Thoracic aorta (tissue), 2 donors: ENCODE measurements at places on chromosomes 1 and 21. TPM values are rescaled to one million over a fixed set of nuclear protein-coding genes. Genes with fewer than 3 reads are reported as not detected.

The ID3 gene
- total RNA-seq, result 692 TPM

DNA sequence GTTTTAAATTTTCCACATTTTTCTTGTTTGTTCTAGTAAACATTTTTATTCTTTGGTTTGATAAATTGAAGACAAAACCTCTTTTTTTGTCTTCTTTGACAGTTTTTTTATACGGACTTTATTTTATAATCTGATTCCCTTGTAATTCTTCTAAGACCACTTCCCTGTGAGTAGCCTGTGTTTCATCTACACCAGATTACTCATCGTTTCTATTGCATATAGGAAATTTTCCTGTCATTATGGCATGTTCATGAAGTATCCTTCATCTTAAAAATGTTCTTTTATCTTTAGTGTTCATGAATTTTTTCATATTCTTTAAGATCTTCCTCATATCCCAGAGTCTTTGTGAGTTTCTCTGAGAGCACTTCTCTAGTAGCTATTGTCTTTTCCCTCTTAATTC is 109.8 kb downstream of the USP25 start:
- no peak for DNase-seq

The KCNQ4 gene
- total RNA-seq, result 5.7 TPM

DNA sequence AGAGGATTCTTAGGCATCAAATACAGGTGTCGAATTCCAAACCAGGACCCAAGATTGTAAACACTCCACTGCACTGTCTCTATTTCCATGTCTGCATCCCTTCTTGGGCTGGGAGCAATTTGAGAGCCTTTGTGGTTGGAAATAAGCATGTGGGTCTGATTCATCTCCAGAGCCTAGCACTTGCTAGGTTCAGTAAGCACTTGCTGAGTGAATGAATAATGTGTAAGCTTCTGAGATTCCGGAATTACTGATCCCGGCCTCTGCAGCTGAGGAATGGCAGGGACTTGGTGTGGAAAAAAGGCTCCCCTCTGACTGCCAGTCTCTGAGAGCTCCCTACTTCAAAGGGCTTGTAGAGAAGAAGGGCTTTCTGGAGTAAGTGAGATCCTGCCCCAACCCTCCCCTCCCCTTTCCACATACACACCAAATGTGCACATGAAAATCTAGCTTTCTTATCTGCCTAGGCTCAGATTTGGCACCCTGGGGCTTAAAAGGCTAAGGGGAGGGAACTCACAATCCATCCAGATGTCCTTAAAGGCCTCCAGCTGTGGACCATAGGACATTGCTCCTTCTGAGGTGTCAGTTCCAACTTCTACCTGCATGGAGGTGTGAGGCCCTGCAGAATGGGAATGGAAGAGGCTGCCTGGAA is 39.6 kb upstream of the TRABD2B start:
- no peak for DNase-seq

GRCh38 chr1:85584923-85585322 is 4.4 kb downstream of the CCN1 start:
- DNase-seq, result no peak

DNA sequence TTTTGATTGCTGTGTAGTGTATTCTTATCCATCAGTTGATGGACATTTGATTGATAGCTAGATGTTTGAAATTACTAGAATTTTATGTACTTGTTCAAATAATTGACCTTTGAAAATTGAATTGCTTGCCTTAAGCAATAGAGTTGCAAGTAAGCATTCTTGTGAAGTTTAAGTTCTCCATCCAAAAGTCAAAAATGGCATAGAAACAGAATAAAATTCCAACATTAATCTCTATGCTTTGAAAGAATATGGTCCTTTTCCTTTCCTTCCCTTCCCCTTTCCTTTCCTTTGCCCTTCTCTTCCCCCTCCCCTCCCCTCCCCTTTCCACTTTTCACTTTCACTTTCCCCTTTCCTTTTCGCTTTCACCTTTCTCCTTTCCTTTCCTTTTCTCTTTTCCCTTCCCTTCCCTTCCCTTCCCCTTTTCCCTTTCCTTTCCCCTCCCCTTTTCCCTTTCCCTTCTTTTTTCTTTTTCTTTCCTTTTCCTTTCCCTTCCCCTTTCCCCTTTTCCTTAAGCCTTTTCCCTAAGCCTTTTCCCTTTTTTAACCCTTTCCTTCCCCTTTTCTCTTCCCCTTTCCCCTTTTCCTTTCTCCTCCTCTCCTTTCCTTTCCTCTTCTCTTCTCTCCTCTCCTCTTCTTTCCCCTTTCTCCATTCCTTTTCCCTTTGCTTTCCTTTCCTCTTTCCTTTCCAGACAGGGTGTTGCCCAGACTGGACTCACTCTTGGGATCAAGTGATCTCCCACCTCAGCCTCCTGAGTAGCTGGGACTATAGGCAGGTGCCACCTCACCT is 67.4 kb downstream of the SASS6 start:
- no peak for DNase-seq

The MAP7D1 gene
- 170 TPM for total RNA-seq

GRCh38 chr1:51559064-51559500 is 40.0 kb upstream of the EPS15 start:
- DNase-seq, result no peak

The PIAS3 gene
- total RNA-seq, result 60.1 TPM
